ENCODE measurements at places on chromosomes 3 and 15.

DNA sequence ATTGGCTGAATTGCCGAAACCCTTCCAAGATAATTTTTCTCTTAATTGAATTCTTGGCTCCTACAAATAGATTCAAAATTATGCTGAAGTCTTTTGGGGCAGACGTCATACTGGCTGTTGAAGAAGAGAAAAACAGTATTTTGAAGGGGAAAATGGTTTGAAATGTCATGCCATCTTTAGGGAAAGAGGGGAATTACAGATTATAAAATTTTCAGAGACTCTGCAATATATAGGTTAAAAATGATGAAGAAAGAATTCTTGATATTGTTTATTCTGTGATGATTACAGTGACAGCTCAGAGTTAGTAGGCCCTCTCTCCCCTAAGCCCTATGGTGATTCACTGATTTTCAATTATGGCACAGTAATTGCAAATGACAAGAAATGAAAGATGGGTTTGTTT, 86.1 kb downstream of the CGNL1 start:
- no peak for DNase-seq

DNA sequence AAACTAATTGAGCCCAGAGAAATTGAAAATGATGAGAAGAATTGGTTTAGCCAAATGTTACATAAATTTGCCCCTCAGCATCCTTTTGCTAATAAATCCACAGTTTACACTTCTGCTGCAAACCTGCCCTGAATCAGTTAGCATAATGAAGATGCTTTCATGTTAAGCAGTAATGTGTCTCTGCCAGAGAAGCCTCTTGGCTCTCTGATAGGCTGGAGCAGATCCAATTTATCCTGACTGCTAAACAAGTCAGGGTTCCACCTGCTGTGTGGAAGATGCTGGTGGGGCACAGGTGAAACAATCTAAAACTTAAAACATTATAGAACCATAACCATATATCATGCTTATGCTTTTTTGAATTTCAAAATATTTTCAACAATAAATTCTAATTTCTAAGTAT, 946.8 kb downstream of the OTOL1 start:
- no peak for DNase-seq

DNA sequence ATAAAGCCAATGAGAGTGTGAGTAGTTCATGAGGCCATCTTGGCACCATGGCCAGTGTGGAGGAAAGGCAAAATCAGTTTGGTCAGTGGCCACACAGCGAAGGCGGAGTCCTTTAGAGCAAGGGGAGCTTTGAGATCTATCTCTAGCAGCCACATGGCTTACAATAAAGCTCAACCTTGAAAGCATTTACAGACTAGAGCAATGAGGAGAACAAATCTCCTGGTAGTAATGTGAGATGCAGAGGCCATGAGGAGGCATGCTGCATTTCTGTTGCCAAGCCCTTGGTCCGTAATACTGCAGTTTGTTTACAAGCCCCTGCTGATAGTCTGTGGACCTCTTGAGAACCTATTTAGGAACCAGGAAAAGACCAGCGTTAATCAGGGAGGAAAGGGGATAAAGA, 381.5 kb upstream of the C2CD4B start:
- DNase-seq = no peak

DNA sequence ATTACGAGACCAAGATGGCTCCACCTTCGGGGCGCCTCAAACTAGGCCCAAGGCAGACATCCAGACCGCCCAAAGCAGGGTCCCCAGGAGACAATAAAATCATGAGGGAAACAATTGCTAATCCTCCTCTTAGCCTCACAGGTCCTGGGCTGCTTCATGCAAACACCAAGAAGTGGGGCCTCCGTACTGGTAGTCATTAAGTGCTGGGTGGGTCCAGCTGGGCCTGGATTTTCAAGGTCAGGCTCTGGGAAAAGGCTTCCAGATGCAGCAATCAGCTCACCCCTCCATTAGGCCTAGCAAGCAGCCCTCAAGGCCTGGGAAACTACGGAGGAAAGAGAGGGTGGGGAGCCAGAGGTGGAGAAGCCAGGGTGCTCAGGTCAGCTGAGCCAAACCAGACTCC, 634 bp downstream of the FBXL22 start:
- DNase-seq = no peak

GRCh38 chr15:98085003-98085639, 124.6 kb downstream of the ARRDC4 start:
- no peak for DNase-seq

DNA sequence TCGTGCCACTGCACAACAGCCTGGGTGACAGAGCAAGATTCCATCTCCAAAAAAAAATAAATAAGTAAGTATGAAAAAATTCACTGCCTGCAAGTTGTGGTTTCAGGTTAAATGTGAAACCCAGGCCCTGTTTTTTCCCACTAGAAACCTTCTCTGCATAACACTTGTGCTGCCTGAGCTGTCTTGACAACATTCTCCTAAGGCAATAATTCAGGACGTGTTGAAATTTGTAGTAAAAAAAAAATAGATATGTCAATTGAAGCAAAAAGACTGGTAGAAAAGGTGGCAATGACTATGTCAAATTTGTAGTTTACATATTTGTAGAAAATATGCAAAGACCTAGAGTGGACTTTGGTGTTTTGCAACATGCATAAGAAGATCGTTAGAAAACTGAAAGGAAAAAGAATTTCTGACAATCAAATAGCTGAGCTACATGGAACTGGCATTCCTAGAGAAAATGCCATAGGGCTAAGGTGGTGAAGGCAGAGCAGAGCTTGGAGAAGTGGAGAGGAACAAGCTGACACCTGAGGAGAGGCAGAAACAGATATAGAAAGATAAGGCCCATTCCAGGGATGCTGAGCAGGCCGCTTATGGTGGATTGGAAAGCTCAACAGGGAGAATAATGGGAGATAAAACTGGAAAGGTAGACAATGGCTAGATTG, 150.2 kb downstream of the PLCH1 start:
- DNase-seq = no peak

DNA sequence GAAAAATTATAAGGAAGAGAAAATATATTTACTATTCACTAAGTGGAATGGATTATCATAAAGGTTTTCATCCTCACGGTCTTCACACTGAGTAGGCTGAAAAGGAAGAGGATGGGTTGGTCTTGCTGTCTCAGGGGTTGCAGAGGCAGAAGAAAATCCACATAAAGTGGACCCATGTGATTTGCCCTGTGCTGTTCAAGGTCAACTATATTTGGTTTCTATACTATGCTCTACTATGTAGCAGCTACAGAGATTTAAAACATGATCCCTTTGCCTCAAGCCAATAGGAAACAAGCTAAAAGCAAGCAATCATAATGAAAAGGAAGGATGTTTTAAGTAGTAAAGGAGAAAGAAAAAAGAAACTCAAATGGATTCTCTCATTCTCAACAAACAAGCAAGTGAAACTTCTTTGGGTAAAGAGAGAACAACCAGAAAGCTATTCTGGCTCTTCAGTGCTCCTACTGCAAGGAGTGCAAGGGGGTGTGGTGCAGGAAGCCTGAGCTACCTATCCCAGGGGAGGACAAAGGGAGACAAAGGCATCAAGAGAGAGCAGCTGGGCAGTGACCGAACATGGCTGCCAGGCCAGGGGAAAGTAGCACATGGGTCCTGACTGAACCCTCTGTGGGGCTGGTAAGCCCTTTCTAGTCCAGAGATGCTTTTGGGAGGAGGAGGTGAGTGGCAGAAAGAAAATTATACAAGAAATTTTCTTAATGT, 35.9 kb downstream of the SFMBT1 start:
- DNase-seq = no peak

GRCh38 chr3:123258811-123259420, 57.2 kb downstream of the SEC22A start:
- no peak for DNase-seq

DNA sequence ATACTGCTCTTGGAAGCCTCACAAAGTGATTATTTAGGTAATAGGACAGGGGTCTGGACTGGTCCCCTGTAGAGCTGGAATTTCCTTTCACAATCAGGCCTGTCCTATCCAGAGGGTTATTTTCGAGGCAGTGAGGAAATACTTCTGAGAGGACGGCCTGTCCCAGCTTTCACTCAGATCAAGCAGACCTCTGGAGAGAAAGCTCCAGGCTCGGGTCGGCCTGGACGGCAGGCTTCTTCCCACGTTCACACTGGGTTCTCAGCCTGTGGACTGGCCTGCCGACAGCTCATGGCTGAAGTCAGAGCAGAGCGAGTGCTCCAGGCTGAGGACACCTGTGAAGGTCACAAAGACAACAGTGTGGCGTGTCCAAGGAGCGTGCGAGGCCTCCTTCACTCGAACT, 405.3 kb downstream of the VPS13C start:
- DNase-seq = no peak

- no peak for DNase-seq
Observed at GRCh38 chr3:29065211-29065785, 215.6 kb upstream of the RBMS3 start.

DNA sequence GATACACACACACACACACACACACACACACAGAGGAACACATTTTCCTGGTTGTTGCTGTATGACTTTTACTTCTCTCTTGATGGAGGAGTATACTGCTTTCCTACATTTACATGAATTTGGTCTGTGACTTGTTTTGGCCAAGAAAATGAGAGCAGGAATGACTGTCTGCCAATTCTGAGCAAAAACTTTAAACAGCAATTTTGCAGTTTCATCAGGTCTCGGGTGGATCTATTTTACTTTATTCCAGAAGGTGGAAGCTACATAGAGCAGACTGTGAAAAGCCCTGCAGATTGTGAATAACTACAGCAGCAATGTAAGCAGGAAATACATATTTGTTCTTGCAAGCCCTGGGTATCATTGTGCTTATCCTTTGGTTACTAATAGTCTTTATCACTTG, 1350.0 kb upstream of the EPHA6 start:
- no peak for DNase-seq

Data from activated gamma-delta T cell (primary cell).